Glomerular endothelial cell (primary cell): ENCODE measurements at places on chromosomes 3 and 15. TPM values are rescaled to one million over a fixed set of nuclear protein-coding genes. Genes with fewer than 3 reads are reported as not detected.

TM6SF1 gene
- total RNA-seq, result 23.0 and 38.0 TPM in 2 replicates

CHRFAM7A gene
- total RNA-seq, result 0.44 and 1.1 TPM in 2 replicates

SLC26A6 gene
- total RNA-seq, result 26.4 and 31.1 TPM in 2 replicates

SUMF1 gene
- total RNA-seq, result 55.5 and 78.6 TPM in 2 replicates

AADACL2 gene
- total RNA-seq, result not detected in 2 replicates

FEM1B gene
- 29.5 and 37.2 TPM in 2 replicates for total RNA-seq

KIF23 gene
- total RNA-seq, result 9.2 and 19.7 TPM in 2 replicates

KNSTRN gene
- total RNA-seq, result 16.5 and 20.2 TPM in 2 replicates

GALNT15 gene
- 25.1 and 35.2 TPM in 2 replicates for total RNA-seq

KLHL6 gene
- total RNA-seq, result 9.5 and 13.0 TPM in 2 replicates

PLA2G4E gene
- not detected in 2 replicates for total RNA-seq

SPPL2A gene
- total RNA-seq, result 98.1 and 147 TPM in 2 replicates

RTP3 gene
- not detected in 2 replicates for total RNA-seq

OR5K2 gene
- total RNA-seq, result not detected in 2 replicates

LNP1 gene
- 0.41 and 1.2 TPM in 2 replicates for total RNA-seq

GOLGA6L26 gene
- not detected in 2 replicates for total RNA-seq

ROBO1 gene
- total RNA-seq, result 35.2 and 39.3 TPM in 2 replicates

CD96 gene
- not detected in 2 replicates for total RNA-seq

RPP25 gene
- 25.3 and 26.3 TPM in 2 replicates for total RNA-seq

IMPG2 gene
- total RNA-seq, result 0.34 and 0.99 TPM in 2 replicates

CHRM5 gene
- total RNA-seq, result not detected in 2 replicates

NOX5 gene
- 0.18 TPM in 1 of 2 replicates, not detected in the other for total RNA-seq

SYNPR gene
- total RNA-seq, result not detected in 2 replicates

TMC3 gene
- total RNA-seq, result not detected in 2 replicates

SCG3 gene
- total RNA-seq, result 0.05 TPM in 1 of 2 replicates, not detected in the other

HTR3E gene
- not detected in 2 replicates for total RNA-seq

CAND2 gene
- 2.6 and 3.7 TPM in 2 replicates for total RNA-seq

LRRN1 gene
- total RNA-seq, result 0.15 TPM in 1 of 2 replicates, not detected in the other

GRAMD2A gene
- not detected in 2 replicates for total RNA-seq

EIF2A gene
- 91.6 and 98.2 TPM in 2 replicates for total RNA-seq

ALS2CL gene
- total RNA-seq, result 7.8 and 13.5 TPM in 2 replicates
